ENCODE measurements at places on chromosomes 12 and 14.

DNA sequence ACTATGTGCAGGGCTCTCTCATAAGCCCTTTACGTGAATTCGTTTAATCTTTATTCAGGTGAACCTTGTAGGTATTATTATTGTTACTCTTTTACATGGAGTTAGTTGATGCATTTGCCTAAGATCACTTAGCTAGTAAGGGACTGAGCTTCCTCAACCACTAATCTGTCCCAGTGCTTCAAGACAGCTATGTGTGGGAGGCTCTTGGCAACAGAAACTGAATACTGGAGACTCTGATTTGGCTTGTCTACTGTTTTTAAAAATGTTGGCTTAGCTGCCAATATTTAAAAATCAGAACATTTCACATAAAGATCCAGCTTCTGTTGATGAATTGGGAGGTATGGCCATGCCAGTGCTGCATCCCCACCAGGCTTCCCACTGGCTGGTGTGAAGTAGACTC, 6.8 kb downstream of the KNTC1 start:
- no peak for DNase-seq

DNA sequence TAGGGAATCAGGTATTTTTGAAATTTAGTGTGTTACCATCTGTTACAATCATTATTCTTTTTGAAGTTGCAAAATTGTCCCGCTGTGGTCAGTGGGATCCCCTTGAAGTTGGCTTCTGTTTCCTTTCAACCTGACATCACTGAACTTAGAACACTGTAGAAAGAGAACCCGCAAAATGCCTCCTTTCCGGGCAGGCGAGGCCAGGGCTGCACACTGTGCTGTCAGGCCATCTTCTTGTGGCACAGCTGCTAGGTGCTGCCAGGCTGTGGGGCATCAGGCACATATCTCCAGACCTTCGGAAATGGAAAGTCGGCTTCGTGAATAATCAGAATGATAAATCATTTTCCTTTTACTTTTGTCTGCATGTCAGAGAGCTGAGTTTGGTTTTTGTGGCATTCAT, 103.5 kb downstream of the GLT1D1 start:
- no peak for DNase-seq

GRCh38 chr12:108804271-108804953, 53.0 kb downstream of the SSH1 start:
- DNase-seq = no peak

DNA sequence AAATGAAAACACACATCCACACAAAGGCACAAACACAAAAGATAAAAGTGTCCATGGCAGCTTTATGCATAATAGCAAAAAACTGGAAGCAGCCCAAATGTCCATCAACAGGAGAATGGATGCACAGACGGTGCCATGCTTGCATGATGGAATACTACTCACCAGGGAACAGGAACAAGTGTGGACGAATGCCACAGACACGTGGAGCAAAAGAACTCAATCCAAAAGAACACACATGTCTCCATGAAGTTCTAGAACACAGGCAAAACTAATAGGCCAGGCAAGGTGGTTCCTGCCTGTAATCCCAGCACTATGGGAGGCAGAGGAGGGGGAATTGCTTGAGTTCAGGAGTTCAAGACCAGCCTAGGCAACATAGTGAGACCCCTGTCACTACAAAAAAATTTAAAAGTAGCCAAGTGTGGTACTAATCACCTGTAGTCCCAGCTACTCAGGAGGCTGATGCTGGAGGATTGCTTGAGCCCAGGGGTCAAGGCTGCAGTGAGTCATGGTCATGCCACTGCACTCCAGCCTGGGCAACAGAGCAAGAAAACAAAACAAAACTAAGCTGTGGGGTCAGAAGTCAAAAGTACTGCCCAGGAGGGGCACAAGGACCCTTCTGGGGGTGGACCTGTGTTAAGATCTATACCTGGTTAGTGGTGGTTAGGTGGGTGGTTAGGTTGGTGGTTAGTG, 7.3 kb upstream of the TMEM119 start:
- DNase-seq = no peak

- no peak for DNase-seq
Observed at GRCh38 chr12:96526110-96526509, 36.7 kb downstream of the CFAP54 start.

GRCh38 chr12:128467882-128468281, 200.9 kb downstream of the TMEM132C start:
- DNase-seq = no peak

DNA sequence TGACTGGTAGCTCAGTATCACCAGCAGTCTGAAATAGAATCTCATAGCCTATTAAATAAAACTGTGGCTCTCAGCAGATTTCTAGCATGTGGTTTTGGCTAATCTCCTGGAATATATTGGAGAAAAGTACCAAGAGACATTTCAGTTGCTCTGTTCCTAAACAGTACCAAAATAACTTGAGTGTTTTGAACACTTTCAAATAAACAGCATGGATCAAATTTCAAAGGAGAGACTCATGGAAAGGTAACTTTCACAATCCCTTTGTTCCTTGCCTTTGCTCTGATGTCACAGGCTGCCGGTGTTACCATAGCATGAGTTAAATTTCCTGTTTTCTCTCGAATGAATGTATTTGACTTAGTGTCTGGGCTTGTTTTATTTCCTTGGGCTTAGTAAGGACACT, 3.4 kb downstream of the ARG2 start:
- DNase-seq = no peak
